ENCODE measurements at places on chromosomes 13 and 19.
A peak's percentile ranks its signal among the peaks of the same experiment; 100 is the strongest.

- DNase-seq = no peak
Measured at GRCh38 chr19:29400917-29401711, 124.7 kb upstream of the VSTM2B start.

- DNase-seq = peak; percentile 45
Measured at GRCh38 chr19:54266133-54266532, 9.1 kb upstream of the LILRB5 start.

DNA sequence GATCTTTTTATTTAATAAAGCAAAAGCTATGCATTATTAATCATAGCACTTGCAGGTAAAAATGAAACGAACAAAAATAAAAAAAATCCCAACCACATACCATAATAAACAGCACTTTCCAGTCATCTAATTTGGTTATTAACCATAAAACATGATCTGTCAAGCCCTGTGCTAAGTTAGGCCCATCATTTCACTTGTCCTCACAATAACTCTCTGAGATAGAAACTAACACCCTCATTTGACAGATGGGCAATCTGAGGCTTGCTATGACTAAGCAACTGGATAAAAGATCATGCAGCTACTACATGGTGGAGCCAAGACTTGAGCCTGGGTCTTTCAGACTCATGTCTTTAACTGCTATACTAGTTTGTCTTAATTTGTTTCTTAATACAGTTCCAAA, 21.8 kb downstream of the PROSER1 start:
- DNase-seq = no peak

DNA sequence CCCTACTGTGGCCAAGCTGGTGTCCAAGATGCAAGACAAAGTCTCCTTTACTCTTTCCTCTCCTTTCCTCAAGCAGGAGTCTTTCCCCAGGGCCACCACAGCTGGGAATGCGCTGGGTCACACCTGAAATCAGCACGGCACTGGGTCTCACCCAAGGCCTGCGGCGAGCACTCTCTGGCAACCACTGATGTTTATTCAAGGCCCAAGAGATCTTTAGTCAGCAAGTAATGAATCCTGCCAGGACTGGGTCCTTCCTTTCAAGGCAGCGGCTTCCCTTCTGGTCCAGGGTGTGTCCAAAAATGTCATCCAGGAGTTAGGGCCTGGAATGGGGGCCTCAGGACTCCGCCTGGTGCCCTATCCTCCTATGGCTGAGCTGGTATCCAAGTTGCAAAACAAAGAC, 24.1 kb downstream of the BLOC1S3 start:
- no peak for DNase-seq

- no peak for DNase-seq
Measured at GRCh38 chr13:98303858-98304257, 126.8 kb upstream of the RNF113B start.

DNA sequence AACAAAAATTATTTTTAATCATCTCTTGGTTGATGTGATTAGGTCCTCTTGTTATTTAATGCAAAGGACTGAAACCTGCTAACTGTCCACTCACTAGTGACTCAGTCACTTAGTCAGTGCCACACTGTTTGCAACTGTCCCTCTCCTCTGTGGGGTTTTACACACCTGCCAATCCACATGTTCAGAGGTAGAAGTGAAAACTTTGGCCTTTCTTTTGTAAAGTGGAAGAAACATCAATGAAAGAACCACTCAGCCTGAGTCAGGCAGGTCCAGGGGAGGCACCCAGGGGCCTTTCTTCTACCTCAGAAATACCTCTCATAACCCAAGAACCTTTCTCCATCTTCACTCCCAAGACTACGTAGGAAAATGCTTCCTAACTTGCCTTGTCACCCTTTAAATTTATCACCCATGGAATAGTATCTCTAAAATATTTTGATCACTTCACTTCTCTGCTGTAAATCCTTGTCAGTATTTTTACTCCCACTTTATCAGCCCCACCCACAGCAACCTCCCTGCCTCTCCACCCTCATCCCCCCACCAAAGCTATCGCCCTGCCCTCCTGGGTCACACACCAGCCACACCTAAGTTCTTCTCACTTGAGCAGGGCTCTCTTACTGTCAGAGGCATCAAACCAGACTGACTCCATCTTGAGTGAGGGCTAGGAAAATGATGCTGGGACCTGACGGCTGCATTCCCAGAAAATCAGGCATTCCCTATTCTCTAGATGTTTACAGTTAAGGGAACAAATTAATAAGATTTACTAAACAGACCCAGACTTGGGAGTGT, 29.6 kb upstream of the EEF1AKMT1 start:
- no peak for DNase-seq

DNA sequence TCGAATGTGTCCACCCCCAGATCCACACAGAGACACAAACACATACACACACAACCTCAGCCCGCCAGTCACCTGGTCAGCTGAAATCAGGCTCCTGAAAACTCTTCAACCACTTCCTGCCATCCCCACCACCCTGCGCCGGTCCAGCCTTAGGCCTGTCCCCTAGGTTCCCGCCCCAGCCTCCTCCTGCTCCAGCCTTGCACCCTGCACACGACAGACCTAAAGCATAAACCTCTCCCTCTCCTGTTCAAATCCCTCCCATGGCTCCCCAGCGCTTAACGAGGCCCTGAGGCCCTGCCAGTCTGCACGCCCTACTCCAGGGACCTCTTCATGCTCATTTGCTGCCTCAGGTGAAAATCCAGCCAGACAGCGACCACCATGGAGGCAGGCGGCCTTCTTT, 7.1 kb downstream of the PNMA8B start:
- no peak for DNase-seq

DNA sequence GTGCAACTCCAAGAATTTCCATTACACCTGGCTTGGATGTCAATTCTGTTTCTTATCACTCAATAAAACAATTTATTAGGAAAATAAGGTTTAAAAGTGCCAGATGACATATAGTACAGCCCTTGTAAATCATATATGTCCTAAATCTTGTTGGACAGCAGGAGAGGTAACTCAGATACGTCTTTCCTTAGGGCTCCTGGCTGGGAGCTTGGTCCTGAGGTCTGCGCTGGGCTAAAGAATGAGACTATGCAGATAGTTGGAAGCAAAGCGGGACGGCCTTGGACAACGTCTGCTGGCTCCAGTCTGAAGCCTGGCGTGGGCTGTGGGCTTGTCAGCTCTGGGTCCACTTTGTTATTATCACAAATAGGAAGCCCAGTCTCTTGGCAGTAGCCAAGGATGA, 377.0 kb downstream of the DLEU7 start:
- no peak for DNase-seq

GRCh38 chr19:51511353-51511752, 9.8 kb upstream of the SIGLEC12 start:
- DNase-seq = no peak

GRCh38 chr19:57192077-57192420, 749 bp downstream of the ZNF264 start:
- DNase-seq = no peak

GRCh38 chr19:1991018-1991913, 24.2 kb downstream of the BTBD2 start:
- no peak for DNase-seq

GRCh38 chr19:19403373-19403901, 2.0 kb upstream of the GATAD2A start:
- DNase-seq = no peak

- no peak for DNase-seq
Measured at GRCh38 chr19:27746691-27747380, 1466.1 kb downstream of the UQCRFS1 start.

- DNase-seq = no peak
Measured at GRCh38 chr13:33072282-33072681, 56.1 kb downstream of the KL start.

DNA sequence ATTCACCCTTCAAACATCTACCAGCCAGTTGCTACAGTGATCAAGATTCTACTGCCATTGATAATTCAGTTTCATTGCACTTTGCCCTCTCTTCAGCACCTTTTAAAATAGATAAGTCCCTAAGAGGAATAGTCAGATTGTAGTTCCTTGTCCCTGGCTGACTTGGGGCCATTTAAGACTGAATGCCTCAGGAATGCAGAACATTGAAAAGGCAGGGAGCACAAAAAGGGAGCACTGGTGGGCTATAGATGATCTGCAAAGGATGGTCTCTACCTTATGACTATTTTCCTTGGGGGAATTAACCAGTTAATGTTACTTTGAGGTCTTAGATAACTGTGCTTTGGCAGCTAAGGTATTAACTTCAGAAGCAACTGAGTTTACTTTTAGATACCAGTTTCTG, 46.9 kb downstream of the GPALPP1 start:
- no peak for DNase-seq

DNA sequence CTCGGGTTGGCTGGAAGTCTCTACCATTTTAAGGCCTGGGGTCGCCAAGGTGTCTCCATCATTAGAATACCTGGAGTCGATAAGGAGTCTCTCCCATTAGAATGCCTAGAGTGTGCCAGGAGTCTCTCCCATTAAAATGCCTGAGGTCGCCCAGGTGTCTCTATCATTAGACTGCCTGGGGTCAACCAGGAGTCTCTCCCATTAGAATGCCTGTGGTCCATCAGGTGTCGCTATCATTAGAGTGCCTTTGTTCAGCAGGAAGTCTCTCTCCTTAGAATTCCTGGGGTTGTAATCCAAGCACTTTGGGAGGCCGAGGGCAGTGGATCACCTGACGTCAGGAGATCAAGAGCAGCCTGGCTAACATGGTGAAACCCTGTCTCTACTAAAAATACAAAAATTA, 1533.0 kb downstream of the UQCRFS1 start:
- no peak for DNase-seq

GRCh38 chr13:20119960-20120359, 40.9 kb downstream of the GJA3 start:
- DNase-seq = no peak

DNA sequence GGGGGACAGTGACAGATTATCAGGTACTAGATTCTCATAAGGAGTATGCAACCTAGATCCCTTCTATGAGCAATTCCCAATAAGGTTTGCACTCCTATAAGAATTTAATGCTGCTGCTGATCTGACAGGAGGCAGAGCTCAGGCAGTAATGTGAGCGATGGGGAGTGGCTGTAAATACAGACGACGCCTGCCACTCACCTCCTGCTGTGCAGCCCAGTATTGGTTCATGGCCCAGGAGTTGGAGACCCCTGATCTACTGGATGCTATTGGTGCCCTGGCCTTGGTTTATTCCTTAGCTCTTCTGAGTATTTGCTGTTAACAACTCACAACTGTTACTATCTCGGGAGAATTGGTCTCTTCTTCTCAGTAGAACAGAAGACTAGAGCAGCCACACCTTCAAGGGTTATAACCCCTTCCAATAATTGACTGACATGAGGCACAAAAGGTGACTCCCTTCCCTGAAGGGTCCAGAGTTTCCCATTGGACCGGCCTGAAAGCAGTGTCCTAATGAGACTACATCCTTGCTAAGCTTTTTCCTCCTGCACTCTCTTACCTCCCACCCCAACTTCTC, 35.0 kb upstream of the RBM26 start:
- DNase-seq = no peak

DNA sequence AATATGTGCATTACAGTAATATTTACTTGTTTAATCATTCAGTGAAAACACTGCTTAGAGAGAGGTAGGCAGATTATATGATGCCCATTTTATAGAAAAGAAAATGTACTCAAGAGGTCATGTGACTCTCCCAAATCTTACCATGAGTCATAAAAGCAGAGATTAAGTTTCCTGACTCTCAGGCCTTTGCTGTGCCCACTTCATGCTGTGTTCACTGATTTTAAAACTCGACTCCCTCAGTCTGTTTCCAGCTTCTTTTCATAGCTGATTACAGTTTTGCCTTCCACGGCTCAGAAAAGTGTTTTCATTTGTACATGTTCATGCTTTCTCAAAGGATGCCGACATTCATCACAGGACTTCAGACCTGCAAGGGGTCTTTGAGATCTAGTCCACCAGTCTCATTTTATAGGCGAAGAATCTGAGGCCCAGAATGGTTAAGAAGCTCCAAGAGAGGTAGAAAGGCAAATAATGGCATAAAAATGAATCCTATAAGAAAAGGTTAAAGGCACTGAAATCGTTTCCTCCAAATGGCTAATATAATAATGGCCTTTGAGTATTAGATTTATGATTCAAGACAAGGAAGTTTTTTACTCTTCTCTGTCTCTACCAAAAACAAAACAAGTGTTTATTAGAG, 9.0 kb upstream of the IPO5 start:
- DNase-seq = peak; percentile 35

- no peak for DNase-seq
Measured at GRCh38 chr19:1910177-1910576, 5.0 kb downstream of the ADAT3 start.
